ENCODE measurements at places on chromosomes 13 and 19. TPM values are rescaled to one million over a fixed set of nuclear protein-coding genes. Genes with fewer than 3 reads are reported as not detected.

DNA sequence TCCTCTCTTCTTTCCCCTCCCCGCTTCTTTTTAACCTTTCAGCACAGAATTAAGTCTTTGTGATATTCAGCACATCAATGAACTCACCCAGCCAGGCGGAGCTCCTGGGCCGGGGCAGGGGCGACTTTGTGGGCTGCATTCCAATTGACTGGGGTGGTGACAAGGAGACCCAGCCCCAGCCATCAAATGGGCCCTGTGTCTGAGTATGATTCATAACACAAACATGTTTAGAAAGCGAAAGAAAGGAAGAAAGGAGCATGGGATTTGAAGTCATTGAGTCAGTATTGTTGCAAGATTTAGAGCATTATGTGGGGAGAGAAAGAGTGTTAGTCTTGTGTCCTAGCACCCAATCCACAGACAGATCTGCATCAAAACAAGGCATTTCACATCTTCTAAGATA is 185.3 kb downstream of the LHFPL6 start:
- peak overlapping the region; percentile 72 for H3K4me3 ChIP-seq
- no peaks in the 10 kb centered on the region for H3K27me3 ChIP-seq
- DNase-seq = peak; percentile 66
- peaks cover 24% of the 10 kb centered on the region for H3K4me1 ChIP-seq
- peak overlapping the region; percentile 54 for H3K27ac ChIP-seq
- no peaks in the 10 kb centered on the region for H3K36me3 ChIP-seq

GRCh38 chr13:84917252-84917878 is 881.9 kb downstream of the SLITRK6 start:
- no peaks in the 10 kb centered on the region for H3K36me3 ChIP-seq
- peak; percentile 50 for DNase-seq
- no peaks in the 10 kb centered on the region for H3K4me1 ChIP-seq
- H3K4me3 ChIP-seq = no peak overlapping the region

Gene IFI30
- 126 TPM for total RNA-seq

DNA sequence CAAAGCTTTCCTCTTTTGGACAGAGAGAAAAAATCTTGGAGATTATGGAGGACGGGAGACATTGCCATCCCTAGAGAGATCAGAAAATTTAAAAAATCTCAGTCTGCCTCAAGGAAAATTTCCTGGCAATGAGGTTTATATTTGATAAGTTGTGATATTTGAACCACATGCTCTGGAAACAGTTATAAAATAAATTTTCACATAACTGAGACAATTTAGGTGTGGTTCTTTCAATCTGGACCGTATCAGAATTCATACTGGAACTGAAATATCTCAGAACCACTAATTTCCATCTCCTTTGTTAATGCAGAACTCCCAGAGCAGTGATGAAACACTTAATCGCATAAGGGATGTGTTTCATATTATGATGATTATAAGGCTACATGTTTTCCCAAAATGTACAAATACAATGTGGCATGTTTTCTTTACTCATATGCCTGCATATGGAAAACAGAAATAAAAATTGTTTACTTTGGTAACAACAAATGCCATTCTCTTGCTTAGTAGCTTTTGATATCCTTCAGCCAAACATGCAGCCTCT is 13.7 kb downstream of the UBE2L5 start:
- H3K36me3 ChIP-seq = no peaks in the 10 kb centered on the region
- DNase-seq = no peak
- peaks cover 11% of the 10 kb centered on the region for H3K27me3 ChIP-seq
- H3K4me3 ChIP-seq = no peak overlapping the region
- peaks cover 9% of the 10 kb centered on the region for H3K4me1 ChIP-seq

GRCh38 chr13:95185851-95186250 is 115.4 kb downstream of the ABCC4 start:
- no peaks in the 10 kb centered on the region for H3K36me3 ChIP-seq
- DNase-seq = no peak
- H3K27me3 ChIP-seq = no peaks in the 10 kb centered on the region
- no peak overlapping the region for H3K27ac ChIP-seq
